ENCODE measurements at places on chromosomes 1 and 21.

DNA sequence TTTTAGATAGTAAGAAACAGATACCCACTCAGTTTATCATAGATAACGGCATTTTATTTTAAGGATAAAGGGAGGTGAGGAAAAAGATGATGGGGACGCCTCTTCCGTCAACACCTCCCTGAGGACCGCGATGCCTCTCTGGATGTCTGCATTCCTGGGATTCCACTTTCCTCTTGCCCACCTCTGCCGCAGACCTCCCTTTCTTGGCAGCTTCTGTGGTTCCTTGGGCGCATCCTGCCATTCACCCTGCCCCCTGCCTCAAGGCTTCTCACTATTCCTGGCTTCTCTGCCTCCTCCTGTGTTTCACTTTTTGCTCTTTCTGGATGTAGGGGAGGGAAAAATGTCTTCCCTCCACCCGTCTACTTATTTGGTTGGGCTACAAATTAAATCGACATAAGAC lies 19.9 kb downstream of the HUNK start:
- DNase-seq, result no peak

DNA sequence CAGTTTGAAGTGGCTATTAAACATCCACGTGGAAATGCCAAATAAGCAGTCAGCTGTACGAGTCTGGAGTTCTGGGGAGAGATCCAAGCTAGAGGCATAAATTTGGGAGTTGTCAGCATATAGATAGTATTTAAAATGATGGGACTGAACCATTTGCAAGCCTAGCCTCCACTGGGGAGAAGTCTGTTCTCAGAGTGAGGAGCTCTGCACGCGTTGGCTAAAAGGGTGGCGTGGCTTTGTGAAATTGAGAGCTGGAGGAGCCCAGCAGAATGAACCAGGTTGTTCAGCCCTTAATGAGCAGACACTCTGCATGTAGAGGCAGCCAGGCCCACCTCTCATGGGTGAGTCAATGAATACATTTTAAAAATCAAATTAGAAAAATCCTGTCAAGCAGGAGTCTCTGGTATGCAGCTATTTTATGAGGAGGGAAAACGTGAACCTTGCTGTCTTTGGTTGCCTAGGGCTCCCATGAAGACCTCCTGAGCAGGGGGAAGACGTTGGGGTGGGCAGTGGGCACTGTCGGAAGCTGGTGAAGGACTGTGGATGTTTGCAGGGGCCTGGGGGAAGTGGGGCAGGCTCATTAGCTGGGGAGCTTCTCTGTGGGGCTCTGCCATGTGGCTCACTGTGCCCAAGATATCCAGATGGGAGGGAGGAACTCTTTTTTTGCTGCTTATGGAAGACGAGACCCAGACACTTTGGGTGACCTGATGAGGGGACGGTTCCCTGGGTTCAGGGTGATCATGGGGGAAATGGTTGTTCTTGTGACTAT lies 18.8 kb downstream of the TMCC2 start:
- no peak for DNase-seq

DNA sequence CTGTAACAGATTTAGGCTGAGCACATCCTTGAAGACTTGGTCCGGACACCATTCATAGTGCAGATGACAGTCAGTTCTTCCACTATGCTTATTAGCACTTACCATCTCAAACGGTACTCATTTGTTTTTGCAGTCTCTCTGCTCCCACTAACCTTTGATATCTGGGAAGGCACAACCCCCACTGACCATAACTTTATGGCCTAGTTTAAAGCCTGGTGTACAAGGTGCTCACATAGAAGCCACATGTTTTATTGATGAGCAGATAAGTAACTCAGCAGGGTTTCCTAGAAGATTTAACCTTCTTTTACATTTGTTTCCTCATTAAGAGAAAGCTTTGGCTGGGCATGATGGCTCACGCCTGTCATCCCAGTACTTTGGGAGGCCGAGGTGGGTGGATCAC lies 119.3 kb upstream of the MAGI3 start:
- DNase-seq, result no peak

DNA sequence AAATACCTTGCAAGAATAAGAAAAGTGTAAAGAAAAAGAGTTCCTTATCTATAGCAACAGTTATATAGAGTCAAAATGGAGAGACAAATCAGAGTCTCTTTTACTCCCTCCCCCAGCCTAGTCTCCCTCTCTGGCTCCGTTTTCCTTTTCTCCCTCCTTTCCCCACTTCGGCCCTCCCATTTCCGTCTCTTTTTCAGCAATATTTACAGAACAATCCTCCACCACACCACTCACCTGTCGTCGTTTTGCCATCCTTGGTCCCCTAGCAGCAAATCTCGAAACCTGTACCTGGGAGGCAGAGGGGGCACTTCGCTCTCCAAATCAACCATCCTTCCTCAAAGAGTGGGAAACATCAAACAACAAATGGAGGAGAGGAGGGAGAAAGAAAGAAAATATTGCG lies 259 bp downstream of the KCNT2 start:
- no peak for DNase-seq

DNA sequence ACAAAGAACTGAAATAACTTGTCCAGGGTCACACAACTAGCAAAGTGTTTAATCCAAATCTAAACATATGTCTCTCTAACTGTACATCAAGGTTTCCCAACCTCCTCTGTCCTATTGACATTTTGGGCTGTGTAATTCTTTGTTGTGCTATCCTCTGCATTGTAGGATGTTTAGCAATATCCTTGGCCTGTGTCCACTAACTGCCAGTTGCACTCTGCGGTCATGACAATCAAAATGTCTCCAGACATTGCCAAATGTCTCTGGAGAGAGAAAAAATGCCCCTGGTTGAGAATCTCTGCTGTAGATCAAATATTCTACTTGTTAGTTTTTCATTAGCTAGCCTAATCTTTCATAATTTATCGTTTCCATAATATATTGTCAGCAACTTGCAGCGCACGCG lies 353.4 kb upstream of the NEGR1 start:
- DNase-seq, result no peak

DNA sequence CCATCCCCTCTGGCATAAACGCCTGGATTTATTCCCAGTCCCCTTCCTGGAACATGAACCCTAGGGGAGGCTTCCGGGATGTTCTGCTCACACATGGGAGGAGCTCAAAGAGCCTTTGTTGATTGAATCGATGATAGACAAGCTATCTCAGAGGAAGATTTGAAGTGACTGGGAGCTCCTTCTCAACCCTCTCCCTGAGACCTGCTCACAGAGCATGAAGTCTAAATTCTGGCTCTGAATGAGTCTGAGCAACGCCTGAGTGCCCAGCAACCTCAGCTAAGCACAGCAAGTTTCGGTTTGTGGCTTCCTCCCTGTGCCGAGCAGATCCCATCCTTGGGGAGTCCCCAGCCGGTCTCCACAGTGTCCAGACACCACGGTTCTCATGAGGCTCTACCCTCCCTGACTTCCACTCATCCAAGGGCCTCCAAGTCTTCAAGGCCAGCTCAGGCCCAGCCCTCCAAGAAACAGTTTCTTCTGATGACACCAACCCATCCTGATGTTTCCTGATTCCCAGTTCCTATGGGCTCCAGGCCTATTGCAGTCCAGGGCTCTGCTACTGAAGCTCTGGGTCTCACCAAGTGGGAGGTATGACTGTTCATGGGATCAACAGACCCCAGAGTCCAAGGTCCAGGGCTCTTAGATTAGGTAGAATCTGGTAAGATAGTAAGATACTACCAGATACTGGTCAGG lies 190.8 kb downstream of the DYRK1A start:
- no peak for DNase-seq

DNA sequence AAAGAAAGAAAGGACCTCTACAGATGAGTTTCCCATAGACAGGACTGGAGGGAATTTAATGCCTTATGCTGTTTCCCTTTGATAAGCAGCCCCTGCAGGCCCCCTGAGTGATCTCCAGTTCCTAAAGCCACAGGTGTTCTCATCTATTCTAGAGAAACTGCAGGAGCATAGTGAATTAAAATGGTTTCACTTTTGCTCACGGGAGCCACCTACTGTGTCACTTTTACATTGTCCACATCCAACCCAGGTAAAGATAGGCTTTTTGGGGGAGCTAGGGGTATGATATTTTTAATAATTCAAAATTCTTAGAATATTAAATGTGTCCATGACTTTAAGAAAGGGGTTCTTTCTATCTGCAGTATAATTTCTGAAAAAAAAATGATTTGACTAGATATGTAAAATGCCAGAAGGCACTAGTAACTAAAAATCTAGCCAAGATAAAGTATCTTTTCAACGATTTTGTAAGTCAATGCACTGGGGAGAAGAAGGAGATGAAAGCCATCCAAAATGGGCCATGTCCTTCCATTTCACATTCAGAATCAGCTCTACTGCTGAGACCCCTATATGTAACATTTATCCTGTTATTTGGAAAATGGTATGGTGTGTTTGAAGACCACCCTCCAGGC lies 267.3 kb upstream of the DUSP10 start:
- DNase-seq, result peak; percentile 38

GRCh38 chr1:11184973-11185372 lies 4.2 kb upstream of the ANGPTL7 start:
- DNase-seq, result no peak

GRCh38 chr1:95168761-95169351 lies 51.7 kb downstream of the TLCD4 start:
- DNase-seq, result no peak

DNA sequence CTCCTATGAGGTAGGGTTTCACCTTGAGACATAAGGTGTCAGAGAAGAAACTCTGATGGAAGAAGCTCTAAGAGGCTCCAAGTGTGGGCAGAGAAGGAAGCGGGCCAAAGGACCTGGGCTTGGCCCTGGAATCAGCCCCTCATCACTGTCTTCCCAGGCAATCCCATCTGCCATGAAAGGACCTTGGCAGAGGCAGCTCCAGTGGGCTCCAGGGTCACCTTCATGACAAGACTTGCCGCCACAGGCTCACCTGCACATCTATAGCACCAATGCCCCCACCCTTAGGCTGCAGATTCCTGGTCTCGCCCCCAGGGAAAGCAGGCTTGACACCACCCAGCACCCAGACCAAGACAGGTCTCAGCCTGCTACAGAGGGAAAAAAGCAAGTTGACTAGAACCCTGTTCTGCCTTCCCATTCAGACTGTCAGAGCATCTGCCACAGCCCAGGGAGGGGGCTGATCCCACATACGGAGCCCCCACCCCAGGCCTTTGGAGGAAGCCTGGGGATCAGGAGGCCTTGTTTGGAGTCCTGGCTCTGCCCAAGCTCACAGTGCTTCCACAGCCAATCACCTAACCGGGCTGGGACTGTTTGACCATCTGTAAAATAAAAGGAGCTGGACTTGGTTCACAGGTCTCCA lies 490 bp upstream of the FAM110D start:
- DNase-seq, result no peak

DNA sequence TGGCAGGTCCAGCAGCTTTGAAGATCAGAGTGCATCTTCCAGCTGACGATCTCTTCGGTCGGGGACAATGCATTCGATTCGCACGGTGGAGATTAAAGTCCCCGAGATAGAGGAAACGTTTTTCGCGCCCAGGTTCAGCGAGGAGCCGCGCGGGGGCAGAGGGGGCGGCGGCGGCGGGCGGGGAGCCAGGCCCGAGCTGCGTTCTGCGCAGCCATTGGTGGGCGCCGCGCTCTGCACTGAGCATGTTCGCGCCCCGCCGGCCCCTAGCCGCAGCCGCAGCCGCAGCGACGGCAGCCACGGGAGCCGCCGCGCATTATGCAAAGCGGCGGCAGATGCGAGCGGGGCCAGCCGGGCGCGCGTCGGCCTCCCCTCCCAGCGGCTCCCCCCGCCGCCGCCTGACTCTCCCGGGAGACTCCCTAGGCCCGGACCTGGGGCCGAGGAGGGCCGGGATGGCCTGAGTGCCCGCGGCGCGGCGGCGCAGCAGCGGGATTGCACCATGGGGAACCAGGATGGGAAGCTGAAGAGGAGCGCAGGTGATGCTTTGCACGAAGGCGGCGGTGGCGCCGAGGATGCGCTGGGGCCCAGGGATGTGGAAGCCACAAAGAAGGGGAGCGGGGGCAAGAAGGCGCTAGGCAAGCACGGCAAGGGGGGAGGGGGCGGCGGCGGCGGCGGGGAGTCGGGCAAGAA lies at the start of gene FMN2:
FMN2 (plus strand) TSS at position 270 of the 687 bp plus-strand sequence; CDS start at position 497, 227 bp downstream.
- no peak for DNase-seq

DNA sequence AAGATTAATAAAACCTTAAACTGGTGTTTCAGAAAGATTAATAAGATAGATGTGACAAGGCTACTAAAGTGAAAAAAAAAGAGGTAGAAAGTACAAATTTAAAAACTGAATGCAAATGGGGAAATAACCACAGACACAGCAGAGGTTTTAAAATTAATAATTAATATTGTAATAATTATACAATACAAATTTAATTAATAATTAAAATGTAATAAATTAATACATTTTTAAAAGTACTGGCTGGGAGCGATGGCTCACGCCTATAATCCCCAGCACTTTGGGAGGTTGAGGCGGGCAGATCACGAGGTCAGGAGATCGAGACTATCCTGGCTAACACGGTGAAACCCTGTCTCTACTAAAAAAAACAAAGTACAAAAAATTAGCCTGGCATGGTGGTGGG lies 26.8 kb downstream of the CD2 start:
- DNase-seq, result no peak

GRCh38 chr1:223547316-223548114 lies 118.0 kb downstream of the CAPN8 start:
- no peak for DNase-seq

DNA sequence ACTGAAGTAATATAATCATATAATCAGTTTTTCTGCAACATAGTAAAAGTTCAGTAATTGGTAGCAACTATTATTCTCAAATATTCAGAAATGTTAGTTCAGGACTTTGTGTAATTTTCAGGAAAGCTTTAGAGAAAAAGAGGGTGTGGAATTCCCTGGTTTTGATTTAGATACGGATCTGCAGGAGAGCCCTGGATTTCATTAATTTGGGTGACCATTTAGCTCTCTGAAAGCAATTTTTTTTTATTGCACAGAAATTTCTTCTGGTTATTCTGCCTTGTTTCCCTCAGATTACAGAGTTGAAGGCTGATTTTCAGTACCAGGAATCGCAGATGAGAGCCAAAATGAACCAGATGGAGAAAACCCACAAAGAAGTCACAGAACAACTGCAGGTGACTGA lies 13.8 kb upstream of the STX12 start:
- no peak for DNase-seq

DNA sequence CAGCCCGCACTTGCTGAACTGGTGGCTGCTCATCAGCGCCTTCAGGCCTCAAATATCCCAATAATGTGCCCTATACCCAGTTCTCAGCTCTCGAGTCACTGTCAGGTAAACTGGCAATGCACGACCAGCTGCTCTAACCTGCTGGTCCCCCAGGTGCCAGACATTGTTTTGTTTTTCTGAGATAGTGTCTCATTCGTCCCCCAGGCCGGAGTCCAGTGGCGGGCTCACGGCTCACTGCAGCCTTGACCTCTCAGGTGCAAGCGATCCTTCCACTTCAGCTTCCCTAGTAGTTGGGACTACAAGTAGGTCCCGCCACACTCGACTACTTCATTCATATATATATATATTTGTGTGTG lies 1.0 kb upstream of the NADK start:
- DNase-seq, result no peak
